LHCN-M2 (cell line): ENCODE measurements at places on chromosomes 16 and 17. TPM values are rescaled to one million over a fixed set of nuclear protein-coding genes. Genes with fewer than 3 reads are reported as not detected.
A peak's percentile ranks its signal among the peaks of the same experiment; 100 is the strongest.

- DNase-seq, result peak; percentile 81
Observed at GRCh38 chr17:8118769-8119580, 661 bp upstream of the ALOXE3 start.

- DNase-seq, result no peak
Observed at GRCh38 chr16:23966597-23967394, 131.0 kb downstream of the PRKCB start.

DNA sequence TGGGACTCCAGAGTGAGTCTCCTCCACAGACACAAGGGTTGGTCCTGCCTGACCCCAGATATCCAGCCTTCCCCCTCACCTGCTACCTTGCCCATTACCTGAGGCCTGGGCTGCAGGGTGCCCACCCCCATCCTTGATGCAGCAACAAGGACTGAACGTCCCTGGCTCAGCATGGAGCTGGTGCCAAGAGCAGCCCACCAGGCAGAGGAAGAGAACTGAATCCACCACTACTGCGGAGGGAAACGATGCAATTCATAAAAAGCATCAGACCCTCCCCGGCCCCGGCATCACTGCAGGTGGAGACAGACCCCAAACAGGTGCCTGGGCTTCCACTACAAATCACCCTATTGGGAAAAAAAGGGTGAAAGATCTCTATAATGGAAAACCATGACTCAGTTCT lies 131.0 kb upstream of the TNRC6C start:
- DNase-seq, result no peak

DNA sequence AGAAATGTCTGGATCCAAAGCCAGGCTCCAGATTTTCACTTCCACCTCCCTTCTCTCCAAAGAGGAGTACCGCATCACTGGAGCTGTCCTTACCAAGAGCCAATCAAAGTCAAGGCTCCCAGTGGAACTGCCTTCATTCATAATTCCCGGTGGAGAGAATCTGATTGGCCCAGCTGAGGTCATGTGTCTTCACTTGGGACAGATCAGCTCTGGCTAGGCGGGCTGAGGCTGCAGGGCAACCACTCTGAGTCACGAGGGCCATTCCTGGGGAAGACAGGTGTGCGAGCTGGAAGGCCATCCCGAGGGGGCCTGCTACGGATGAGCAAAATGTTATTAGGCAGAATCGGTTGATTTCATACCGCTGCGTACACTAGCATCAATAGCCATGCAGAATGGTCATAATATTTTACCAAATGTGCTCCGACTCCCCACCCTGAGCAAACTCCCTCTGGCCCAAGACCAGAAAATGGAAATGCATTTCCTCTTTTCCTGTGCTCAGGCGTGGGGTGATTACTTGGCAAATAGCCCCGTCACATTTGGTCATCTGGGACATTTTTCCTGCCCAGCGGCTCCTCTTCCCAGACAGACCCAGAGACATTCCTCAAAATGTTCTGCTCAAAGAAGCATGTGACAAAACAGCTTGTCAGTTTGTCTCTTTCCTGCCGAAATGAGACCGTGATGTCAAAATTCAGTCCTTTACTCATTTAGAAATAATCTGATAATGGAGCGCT lies 111.1 kb downstream of the AIPL1 start:
- DNase-seq, result peak; percentile 45

TMEM238L gene
- total RNA-seq, result not detected in 2 replicates

KRT12 gene
- total RNA-seq, result not detected in 2 replicates

TMED6 gene
- not detected in 2 replicates for total RNA-seq
